ENCODE measurements at places on chromosomes 4 and X.

- no peak for DNase-seq
These were observed 1751.9 kb downstream of the ARAP2 start for GRCh38 chr4:34492414-34492813.

DNA sequence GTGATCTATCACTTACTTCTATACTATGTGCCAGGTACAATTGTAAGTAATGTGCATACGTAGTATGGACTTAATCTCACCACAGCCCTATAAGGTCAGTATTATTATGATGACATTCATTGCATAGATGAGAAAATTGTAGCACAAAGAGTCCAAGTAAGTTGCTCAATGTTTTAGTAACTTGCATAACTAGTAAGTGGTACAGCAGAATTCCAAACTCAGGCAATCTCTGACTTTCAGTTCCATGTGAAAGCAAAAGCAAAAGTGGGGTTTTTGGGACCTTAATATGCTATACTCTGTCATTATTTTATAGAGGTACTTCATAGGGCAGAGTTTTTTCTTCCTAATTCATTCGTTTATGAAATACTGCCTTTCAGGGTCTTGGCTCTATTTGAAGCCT is 188.8 kb upstream of the VEGFC start:
- no peak for DNase-seq

- no peak for DNase-seq
These were observed 721.0 kb upstream of the NDST4 start for GRCh38 chr4:115834441-115834840.

- no peak for DNase-seq
These were observed 2.7 kb upstream of the XKRX start for GRCh38 chrX:100931218-100931924.

DNA sequence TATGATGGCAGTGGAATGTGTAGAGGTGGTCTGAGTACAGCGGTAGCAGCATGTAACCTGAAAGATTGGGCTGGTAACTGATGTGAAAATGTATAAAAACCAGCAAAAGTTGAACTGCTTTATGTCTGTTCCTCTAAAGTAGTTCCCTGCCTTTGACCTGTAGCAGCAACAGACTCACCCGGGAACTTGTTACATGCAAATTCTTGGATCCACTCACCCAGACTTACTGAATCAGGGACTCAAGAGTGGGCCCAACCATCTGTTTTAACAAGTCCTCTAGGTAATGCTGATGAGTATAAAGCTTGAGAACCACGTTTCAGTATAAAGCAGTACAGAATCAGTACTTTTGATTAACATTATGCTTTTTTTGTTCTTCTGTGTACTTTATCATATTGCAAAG is 84.7 kb downstream of the RAP1GDS1 start:
- DNase-seq: no peak

DNA sequence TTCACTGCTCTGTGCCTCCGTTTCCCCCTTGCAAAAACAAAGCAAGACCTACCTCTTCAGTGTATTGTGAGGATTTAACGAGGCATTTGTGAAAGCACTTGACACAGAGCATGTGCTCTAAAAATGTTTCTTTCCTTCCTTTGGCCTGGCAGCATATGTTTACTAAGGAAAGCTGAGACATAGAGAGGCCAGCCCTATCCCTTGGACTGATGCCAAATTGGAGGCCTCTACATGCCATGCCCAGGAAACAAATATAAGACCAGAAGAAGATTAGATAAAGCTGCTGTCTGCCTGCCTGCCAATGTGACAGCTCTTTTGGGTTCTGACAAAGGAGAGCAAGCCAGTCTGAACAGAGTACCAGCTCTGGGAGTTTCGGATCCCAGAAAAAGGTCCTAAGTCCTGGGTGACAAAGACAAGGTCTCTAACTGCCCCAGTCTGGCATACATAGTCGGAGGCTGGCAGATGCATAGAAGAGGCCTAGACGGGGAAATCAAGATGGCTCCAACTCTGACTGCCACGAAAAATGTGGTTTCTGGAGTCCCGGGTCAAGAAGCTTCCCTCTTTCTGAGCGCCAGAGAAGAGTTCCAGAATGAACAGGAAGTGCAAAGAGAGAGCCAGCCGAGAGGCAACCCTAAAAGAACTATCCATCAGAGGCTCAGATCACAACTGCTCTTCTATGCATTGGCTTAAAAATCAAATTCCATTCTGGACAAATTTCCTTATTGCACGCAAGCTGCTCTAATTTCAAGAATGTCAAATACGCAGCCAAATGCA is 25.8 kb downstream of the OTUD6A start:
- DNase-seq: no peak

DNA sequence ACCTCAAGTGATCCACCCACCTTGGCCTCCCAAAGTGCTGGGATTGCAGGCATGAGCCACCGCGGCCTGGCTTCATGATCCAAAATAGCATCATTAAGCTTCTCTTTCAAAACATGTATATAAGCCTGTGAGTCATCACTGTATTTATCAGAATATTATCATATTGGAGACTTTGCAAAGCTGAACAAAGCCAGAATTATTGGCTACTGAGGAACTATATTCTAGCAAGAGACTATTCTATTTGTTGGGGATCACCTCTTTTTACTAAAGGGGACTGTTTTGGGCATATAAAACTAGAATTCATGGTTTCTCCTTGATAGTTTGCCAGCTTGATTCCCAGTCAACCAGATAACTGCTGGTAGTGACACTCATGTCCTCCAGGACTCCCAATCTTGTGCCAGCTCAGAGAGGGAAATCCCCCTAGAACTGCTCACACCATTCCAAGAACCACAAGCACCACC is 40.1 kb downstream of the TET2 start:
- DNase-seq: no peak

All from stimulated activated CD4-positive, alpha-beta T cell treated with anti-CD3 and anti-CD28 coated beads, TNF-alpha, amount 100 ng/mL, for 4 hours (primary cell).